HS-27A (cell line): ENCODE measurements at places on chromosomes 5 and 9.

GRCh38 chr9:105216440-105217178 lies 27.8 kb upstream of the SLC44A1 start:
- no peak for DNase-seq

- DNase-seq: no peak
These were observed 558 bp downstream of the SHROOM1 start for GRCh38 chr5:132829742-132830435.

GRCh38 chr5:178545941-178546674 lies 44.1 kb downstream of the COL23A1 start:
- no peak for DNase-seq

DNA sequence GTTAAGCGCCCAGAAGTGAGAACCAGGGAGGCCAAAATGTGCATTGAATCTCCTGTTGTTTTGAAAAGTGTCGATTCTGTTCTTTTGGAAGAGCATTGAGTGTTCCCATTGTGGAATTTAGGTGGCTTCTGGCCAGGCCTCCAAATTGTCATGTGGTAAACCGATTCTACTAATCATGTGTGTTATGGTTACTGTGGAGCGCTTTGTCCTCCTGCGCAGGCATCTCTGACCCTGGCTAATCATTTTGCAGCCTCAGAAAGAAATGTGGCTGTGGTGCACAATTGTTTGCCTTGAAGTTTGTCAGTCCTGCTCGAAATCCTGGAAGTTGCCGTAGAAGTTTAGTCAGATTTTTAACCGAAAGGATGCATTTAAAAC lies 121.3 kb downstream of the RASGRF2 start:
- DNase-seq: no peak

DNA sequence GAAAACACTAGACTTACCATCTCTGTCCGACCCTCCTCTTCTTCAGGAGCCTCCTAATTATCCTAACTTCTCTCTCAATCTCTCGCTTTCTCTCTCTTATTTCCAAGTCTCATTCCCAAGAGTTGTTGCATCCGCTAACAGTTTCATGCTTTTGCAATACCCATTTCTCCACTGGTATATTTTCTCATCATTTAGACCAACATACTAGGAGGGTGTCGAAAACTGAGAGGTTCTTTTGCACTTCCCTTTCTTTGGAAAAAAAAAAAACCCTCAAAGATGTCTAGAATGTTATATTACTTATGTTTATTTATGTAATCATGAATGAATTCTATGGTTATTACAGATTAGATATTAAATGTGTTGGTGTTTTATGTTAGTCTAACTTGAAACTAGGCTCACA lies 35.9 kb downstream of the SPZ1 start:
- no peak for DNase-seq

DNA sequence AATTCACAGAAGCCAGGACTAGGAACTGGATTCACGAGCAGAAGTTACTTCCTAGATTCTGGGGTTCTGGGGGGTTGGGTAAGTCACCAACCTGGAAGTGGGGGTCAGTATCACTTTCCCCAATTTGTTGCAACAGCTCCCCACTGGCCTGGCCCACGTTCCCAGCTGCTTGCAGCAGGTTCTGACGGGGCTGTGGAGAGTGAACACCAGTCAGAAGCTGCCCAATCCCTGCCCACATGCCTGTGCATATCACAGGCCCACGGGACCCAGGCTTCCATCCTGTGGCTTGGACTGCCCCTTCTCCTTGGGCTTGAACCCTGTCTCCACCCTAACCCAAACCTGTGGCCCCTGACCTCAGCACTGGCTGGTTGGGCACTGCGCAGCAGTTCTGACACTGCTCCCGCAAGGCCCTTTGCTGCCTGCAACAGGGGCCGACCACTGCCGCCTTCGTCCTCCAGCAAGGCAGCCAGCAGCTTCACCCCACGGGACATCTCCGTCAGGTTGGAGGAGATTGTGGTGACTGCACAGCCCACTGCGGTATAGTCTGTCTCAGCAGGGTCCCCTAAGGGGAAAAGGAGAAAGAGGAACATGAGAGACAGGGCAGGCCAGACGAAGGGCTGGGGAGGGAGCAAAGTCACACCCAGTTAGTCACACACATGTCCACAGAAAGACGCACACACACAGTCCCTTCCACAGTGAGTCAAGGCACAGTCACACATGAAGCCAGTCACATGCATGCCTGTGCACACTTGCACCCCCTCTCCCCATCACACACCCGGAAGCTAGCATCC lies 13.1 kb downstream of the TLN1 start:
- no peak for DNase-seq

- no peak for DNase-seq
These were observed 178.1 kb downstream of the TMEM161B start for GRCh38 chr5:88090506-88090905.

DNA sequence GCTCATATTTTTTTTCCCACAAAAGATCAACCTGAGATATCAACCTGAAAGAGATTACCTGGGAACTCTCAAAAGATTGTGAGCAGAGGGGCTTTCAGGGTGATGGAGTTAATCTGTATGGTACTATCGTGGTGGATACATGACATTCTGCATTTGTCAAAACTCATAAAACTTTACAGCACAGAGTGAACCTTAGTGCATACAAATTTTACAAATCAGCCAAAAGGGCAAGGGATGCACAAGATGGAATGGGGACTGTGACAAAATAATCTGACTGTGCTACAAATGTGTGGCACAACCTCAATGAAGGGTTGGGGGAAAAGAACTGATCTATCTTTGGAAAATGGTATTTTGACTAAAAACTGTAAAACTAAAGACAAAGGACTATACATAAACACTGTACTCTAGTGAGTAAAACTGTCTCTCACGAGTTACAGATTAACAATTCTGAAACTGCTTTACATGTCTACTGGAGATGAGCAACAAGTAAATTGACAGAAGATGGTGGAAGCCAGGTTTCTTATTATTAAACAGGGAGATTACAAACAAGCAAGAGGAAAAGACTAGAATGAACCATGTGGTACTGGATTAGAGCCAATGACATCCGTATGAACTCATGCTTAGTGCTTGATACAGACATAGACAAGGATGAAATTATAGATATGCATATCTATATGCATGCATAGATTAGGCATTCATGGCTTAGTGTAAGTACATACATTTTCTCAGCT lies 24.8 kb upstream of the RLN1 start:
- no peak for DNase-seq
